ENCODE measurements at places on chromosomes 7 and 10. TPM values are rescaled to one million over a fixed set of nuclear protein-coding genes. Genes with fewer than 3 reads are reported as not detected.

The CFAP58 gene
- 0.64 TPM for total RNA-seq

The CASP7 gene
- 37.0 TPM for total RNA-seq

The LMTK2 gene
- total RNA-seq, result 10.2 TPM

The MYPN gene
- not detected for total RNA-seq
